ENCODE measurements at places on chromosomes 1 and 21.

GRCh38 chr1:155379631-155380090 lies 59.0 kb downstream of the RUSC1 start:
- DNase-seq, result no peak

DNA sequence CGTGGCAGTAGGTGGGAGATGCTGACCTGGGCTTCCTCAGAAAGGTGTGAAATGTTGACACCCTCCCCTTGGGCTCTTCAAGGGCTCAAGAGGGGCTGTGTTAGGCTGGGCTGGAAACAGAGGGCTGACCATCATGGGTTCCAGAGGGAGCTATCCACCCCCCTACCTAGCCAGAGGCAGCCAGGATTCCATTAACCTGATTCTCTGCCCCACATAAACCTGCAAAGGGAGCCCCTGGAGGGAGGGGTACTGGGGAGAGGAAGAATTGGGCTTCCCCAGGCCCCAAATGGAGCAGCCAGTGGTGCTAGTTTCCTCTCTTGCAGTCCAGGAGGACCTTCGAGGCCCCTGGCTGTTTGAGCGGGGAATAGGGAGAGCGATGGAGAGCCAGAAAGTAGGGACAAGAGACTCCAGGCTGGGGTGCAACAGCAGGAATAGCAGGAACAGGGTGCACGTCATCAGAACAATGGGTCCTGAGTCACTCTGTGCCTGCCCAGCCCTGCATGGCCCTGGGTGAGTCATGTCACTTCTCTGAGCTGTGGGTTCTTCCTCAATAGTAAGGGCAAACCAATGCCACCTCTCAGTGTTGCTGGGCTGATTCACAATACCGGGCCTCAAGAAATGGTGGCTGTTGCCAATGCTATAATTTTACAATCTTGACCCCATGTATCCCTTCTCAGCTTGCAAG lies 121.2 kb downstream of the EPHB2 start:
- no peak for DNase-seq

DNA sequence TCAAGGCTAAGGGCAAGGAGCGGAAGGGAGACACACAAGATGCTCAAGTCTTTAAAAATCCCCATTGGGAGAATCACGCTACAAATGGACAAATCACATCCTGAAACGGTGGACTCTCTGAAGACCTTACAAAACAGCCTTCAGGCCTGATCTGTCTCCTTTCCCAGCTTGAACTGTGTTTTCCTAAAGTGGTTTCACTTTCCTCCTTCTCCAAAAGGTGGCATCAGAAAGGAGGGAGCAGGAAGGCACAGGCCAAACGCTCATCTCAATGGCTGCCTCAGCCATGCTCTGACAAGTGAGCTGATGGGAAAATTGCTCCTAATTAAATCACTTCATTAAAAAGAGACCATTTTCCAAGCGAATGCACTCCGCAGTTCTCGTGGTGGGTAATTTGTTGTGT lies 47.7 kb downstream of the UTP25 start:
- DNase-seq, result no peak

- DNase-seq, result no peak
These were observed 1.9 kb downstream of the CNN3 start for GRCh38 chr1:94925004-94925403.

DNA sequence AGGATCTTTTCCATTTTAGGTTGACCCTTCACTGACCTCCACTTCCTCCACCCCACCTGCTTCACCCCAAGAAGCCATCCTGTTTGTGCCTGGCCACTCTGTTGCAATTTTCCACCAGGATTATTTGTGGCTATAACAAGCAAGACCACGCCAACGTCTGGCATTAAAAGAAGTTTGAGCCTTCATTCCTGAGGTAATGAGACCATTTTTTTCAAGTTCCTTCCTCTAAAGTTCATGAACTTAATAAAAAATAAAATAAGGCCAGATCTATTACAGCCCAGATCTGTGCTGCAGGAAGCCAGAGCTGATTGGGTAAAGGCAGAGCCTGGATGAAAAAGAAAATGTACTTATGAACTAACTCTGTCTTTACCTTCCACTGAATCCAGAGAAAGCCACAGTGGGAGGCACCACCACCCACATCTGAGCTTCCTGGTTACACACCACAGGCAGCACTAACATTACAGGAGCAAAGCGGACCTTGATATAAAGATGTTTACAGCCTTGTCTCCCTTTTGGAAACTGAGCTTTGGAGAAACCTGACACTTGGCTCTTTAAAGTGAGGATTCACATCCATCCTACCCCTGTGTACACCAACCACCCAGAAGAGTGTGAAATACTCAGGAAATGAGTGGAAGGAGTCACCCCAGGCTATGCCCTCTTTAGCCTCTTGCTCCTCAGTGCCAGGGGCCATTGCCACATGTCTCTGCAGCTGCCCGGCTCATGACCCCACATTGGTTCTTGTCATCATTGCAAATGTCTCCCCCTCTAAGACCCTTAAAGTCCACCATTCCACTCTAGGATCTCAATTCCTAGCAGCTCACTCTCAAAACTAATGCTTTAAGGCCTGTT lies 293.6 kb downstream of the PLPP3 start:
- no peak for DNase-seq

DNA sequence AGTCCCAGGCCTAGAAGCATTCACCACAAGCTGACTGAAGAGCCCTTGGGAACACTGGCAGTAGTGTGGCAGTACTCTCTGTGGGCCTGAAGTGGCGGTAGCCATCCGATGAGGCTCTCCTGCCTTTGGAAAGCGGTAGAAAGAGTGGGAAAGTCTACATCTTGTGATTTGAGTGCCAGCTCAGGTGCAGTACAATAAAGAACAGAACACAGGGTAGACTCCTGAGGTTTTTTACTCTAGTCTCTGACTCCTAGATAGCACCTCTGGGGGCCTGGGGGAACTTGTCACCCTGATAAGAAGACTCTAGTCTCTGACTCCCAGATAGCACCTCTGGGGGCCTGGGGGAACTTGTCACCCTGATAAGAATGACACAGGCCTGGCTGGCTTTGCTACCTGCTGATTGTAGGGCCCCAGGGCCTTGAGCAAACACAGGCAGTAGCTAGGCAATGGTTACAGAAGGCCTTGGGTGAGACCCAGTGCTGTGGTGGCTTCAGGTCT lies 18.0 kb upstream of the IL20 start:
- no peak for DNase-seq

DNA sequence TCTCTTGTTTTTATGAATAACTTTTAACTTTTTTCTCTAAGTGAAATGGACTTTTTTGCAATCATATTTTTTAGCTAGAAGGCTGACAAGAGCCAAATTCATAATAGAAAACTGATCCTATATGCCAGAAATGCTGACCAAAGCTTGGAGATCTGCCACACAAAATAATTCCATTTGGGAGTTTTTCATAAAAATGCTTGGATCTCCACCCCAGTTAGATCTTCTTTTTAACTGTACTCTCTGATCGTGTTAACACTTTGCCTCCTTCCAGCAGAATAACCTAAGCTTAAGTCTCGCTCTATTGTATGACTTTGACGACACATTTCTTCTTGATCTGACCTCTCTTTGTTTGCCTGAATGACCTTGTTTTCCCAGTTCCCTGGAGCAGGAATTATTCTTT lies 16.8 kb downstream of the FLG2 start:
- DNase-seq, result no peak

GRCh38 chr1:169060043-169060722 lies 46.3 kb upstream of the ATP1B1 start:
- DNase-seq, result no peak

DNA sequence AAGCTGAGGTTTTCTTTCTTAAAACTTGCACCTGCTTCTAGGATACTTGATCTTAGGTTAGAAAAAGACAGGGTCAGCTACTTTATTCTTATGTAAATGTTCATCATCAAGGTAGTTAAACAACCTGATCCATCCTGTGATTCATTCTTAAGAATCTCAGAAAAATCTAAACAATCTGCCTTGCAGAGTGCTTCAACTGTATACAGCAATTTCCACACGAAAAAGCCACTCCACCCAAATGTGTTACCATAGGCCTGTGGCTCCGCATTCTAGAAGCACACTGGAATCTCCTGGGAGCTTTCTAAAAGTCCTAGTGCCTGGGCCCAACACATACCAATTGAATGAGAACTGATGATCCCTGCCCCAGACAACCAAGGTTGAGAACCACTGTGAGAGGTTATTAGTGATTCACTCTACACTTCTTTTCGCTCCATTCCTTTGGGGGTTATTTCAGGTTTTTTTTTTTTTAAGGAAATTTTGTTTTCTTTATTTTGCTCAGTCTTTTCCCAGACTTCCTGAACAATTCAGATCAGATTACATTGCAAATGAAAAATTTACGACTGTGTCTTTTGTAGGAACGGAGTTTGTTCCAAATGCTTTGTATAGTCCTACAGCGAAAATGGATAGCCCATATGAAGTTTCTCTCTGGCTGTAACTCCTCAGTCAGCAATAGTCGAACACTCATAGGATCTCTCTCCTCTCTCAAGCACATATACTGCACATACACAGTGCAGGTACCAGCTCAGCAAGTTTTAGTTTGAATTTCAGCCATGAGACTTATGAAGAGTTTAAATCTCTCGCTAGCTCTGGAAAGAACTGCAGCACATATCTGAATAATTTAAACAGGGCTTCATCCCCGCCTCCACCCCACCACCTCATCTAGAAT lies 16.1 kb downstream of the SMYD2 start:
- DNase-seq, result no peak

DNA sequence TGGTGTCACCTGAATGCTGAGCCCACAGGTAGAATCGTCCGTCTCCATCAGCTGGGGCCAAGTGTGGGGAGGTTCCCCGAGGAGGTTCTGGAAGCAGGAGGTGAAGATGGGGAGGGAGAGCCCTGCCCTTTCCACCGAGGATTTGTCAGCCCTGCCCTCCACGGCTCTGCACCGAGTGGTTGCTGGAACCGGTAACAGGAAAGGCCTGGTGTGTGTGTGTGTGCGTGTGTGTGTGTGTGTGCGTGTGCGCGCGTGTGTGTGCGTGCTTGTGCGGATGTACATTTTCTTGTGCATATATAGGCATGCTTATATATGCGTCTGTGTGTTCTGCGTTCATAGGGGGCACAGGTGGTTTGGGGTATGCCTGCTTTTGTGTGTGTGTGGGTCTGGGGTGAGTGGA lies 3.5 kb downstream of the NBL1 start:
- DNase-seq, result no peak

DNA sequence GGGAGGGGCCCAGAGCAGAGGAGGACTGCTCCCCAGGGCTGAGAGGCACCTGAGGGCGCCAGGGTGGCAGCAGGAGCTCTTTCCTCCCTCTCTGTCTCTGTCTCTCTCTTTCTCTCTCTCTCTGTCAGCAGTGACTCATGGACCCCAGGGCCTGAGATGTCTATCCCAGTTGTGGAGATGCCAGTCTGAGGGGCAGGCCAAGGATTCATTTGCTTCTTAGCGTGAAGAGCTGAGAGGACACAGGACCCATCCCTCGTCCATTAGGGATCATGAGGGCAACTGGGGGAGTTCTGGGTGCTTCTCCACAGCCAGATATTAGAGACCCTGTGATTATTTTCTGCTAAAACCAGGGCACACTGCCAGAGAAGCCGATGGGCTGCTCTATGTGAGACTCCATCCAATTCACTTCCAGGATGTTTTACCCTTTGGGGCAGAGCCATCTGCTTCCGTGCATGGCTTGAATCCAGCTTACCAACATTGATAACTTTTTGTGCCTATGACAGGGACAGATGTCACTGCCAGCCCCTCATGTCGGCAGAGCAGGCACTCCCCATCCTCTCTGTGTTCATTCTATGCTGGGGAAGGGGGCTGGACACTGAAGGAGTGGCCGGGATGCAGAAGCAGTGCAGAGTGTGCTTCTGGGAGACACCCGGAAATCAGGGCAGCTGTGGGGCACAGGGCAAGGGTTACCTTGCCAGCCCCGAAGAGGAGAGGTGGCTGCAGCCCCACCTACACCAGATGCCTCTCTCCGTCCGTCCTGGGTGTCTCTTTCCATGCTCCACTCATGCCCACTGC lies 4.1 kb upstream of the PCBP3 start:
- no peak for DNase-seq

GRCh38 chr1:38656726-38657125 lies 202.8 kb downstream of the RRAGC start:
- no peak for DNase-seq

GRCh38 chr1:228226956-228227791 lies 19.3 kb downstream of the OBSCN start:
- DNase-seq, result no peak

DNA sequence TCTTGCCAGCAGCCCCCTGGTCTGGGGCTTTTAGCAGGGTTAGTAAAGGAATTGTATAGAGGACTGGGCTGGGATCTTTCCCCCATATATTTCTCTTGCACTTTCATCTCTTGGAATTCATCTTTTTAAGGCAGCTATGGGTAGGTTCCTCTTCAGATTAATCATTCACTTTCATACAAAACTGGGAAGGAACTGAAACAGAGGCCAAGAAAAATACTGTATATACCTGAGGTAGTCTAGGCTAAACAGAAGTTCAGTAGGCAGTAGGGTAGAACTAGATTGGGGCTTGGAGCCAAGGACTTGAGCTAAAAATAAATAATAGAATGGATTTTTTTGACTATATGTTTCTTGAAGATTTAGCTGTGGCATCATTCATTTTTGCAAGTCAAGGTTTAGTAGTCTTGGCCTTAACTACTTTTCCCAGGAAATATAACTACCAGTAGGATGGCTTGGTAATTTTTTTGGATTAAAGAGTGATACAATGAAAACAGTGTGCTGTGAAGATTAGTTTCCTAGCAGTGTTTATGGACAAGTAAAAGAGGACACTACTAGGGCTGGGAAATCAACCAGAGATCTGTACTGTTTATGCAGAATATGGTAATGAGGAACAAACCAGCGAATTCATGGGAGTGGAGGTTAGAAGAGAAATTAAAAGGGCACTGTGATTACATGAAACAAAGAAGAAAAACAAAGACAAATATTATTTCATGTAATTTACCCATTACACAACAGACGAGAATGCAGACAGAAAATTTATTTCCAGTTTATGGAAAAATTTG lies 50.9 kb upstream of the PTGS2 start:
- no peak for DNase-seq

- DNase-seq, result peak; percentile 73
These were observed 18.6 kb downstream of the AZIN2 start for GRCh38 chr1:33099290-33100118.

GRCh38 chr1:233655301-233655740 lies 41.4 kb downstream of the KCNK1 start:
- no peak for DNase-seq

- no peak for DNase-seq
These were observed 126.0 kb upstream of the HMCN1 start for GRCh38 chr1:185608177-185608576.

GRCh38 chr1:208219098-208219658 lies 25.0 kb downstream of the PLXNA2 start:
- no peak for DNase-seq

DNA sequence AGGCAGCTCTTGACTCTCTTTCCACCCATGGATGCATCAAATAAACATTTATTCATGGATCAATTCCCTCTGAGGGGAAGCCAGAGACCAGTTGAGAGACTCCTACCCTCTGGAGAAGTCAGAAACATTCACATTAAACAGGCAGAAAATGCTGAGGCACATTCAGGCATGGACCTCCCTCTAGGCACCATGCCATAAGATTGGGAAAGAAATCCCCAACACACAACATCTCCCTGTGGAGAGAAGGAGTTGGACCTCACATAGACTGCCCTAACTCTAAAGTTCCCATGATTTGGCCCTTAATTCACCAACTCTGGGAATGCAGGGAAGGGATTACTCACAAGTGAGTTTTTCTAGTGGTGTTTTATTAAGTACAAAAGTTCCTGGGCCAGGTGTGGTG lies 415.3 kb upstream of the C1orf87 start:
- no peak for DNase-seq
